ENCODE measurements at places on chromosomes 2 and 18.

DNA sequence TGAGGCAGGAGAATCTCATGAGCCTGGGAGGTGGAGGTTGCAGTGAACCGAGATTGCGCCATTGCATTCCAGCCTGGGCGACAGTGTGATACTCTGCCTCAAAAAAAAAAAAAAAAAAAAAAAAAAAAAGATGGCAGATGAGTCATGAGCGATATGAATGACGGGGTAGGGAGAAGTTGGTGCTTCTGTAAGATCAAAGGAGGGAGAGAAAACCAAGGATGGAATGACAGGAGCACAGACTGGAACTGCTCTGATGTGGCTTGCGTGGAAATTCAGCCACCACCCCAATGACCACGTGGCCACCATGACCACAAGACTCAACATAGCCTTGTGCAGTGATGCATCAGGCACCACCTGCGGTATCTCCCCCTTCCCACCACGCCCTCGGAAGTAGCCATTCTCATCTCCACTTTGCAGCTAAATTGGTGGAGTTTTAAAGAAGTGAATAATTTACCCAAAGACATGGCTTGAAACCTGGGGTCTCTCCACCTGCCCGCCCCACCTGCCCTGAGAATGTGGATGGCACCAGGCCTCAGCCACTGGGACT is 96.0 kb downstream of the ACKR3 start:
- no peak for DNase-seq

DNA sequence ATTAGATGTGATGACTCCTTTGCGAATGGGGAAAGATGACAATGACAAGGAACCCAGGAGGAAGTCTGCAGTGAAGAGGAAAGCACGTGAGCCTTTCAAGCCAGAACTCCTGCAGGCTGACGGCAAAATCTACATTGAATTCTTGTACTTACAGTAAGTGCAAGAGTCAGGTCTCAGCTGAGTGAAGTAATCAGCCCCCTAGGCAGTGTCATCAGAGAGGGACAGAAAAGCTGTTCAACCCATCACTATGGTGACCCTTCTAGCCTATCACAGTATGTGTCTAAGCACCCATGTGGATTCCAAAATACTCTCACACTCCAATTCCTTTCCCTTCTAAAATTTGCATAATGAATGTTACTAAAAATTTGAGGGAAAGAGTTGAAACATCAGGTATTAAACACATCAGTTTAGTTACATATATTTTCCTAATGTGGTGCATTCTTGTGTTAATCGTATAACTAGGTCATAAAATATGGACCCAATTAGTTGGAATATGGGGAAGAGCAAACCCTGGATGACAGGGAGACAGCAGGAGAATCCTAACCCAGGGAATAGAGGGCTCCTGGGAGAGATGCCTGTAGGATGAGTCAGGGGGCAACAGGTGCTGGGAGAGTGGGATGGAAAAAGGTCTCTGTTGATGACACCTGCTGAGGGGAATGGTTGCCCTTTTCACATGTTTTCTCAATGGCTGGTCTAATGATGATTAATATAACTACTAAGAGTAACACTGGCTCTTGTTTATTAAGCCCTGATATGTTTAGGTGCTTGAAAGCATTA is 39.5 kb downstream of the VWC2L start:
- DNase-seq: no peak

- no peak for DNase-seq
Measured at GRCh38 chr18:74520096-74520833, 14.0 kb upstream of the CNDP1 start.

- DNase-seq: no peak
Measured at GRCh38 chr2:172081221-172082022, 3.9 kb upstream of the DLX1 start.

DNA sequence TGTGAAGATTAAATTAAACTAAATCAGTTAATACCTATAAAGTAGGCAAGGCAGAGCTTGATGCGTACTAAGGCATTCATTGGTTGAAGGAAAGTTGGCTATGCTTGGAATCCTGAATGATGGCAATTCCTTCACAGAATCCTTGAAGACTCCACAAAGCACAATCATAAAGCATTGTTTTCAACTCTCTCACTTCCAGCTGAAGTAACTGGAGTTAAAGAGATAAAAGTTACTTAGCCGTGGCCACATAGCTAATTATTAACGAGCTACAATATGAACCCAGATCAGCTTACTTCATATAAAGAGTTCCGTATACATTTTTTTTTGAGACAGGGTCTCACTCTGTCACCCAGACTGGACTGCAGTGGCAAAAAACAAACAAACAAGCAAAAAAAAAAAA is 483.9 kb upstream of the DDX18 start:
- DNase-seq: no peak

GRCh38 chr2:7348761-7349160 is 431.5 kb downstream of the RNF144A start:
- no peak for DNase-seq

- DNase-seq: no peak
Measured at GRCh38 chr2:105621038-105621437, 123.7 kb upstream of the NCK2 start.

DNA sequence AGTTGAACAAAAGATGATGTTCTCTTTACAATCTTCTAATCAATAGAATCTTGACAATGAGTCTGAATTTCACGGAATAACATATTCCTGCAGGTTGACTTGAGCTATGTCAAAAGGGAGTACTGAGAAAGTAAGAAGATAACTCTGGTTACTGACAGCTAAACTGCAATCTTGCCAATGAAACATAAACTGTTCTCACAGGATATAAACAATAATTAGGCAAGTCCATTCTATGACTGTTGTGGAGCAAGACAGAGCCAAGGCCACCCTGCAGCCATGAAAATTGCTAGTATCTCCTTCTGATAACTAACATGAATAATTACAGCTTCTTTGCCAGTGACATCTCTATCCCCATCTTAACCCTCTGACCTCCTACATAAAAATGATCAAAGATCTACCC is 6.3 kb upstream of the RPRD1A start:
- DNase-seq: no peak

- DNase-seq: no peak
Measured at GRCh38 chr2:71976685-71977084, 171.0 kb downstream of the CYP26B1 start.

- no peak for DNase-seq
Measured at GRCh38 chr2:222900354-222900753, 39.5 kb downstream of the ACSL3 start.

GRCh38 chr18:46429649-46430224 is 227.3 kb downstream of the LOXHD1 start:
- DNase-seq: no peak

- peak; percentile 11 for DNase-seq
Measured at GRCh38 chr2:55418512-55419232, 984 bp downstream of the CCDC88A start.

DNA sequence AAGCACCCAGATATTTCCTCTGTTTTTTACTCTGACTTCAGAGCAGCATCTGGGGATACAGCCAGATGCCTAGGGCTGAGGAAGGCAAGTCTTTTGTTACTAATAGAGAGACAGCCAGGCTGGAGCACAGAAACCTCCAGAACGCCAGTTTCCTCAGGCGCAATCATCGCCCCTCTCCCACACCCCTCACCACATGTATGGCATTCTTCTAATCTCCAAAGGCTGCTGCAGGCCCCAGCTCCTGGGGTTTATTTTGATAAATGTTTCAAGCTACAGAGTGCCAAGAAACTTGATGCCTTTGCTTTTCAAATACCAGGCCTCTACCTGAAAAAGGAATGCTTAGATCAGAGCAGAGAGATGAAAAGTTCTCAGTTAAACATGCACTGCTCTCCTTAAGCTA is 283.6 kb downstream of the RBM43 start:
- no peak for DNase-seq

- no peak for DNase-seq
Measured at GRCh38 chr2:230974096-230974913, 21.6 kb upstream of the SPATA3 start.

GRCh38 chr2:65045651-65046050 is 10.6 kb upstream of the CEP68 start:
- no peak for DNase-seq

DNA sequence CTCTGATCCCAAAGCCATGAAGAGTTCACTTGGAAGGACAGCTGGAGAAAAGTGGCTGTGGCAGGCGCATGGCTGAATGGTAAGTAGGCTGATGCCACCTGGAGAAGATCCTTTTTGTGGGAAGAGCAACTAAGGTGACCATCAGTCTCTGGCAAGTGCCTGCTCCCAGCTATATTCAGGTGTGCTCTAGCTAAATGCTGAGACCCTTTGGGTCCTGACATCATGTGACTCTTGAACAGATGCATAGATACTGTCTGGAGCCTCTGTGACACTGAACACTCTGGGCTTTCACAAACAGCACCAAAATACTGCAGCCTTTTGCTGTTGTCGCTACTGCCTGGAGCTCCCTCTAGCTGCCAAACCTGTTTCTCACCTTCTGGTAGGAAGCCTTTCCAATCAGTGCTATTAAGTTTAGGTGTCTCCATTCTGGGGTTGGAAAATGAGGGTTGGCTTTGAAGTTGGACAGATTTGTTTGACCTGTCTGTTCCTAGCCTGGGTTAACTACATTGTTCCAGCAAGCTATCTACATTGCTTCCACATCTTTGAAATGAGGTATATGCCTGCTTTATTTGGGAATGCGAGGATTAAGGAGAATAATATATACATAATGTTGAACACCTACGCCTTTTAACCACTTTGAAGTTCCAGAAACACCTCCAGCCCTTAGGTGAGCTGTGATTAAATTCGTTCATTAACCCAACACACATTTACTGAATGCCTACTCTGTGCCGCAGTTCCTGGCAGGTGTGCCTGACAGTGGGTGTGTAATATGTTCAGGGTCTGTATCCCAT is 3.1 kb downstream of the EGR4 start:
- DNase-seq: peak; percentile 12

DNA sequence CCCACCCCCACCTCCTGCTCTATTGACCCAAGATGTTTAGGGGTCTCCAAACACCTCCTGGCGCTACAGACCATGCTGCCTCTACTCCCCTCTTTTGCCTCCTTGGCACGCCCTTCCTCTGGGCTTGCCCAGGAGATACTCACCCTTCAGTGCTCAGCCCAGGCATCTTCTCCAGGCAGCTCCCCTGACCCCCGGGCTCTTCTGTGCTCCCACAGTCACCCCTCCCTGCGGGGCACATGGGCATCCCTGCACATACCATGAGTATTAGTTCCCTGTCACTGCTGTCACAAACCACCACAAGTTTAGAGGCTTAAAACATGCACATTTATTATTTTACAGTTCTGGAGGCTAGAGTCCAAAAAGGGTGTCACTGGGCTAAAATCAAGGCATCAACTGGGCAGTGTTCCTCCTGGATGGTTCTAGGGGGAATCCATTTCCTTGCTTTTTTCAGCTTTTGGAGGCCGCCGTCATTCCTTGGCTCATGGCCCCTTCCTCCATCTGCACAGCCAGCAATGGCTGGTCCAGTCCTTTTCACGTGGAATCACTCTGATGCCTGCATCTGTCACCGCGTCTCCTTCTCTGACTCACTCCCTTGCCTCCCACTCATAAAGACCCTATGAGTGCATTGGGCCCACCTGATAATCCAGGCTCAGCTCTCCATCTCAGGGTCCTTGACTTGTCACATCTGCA is 230.4 kb upstream of the COPS8 start:
- no peak for DNase-seq

DNA sequence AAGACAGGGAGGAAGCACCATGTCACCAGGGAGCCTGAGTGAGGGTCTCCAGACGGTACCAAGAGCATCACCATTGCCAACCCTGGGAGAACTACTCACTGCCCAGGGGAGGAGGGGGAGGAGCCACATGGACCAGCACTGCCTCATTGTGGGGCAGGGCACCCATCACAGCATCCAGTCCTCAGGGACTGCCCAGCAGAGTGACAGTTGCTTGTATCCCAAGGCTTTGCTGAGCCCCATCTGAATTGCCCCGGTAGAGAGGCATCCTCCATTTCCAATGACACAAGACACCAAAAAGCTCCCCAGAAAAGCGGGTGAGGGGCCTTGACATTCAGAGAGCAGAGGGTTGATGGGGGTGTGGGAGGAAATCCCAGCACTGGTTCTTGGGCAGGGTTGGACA is 6.8 kb upstream of the CIB4 start:
- DNase-seq: no peak

- DNase-seq: no peak
Measured at GRCh38 chr2:238569507-238570195, 142.9 kb downstream of the ASB1 start.

- DNase-seq: no peak
Measured at GRCh38 chr2:148524519-148524919, 120.0 kb upstream of the EPC2 start.

DNA sequence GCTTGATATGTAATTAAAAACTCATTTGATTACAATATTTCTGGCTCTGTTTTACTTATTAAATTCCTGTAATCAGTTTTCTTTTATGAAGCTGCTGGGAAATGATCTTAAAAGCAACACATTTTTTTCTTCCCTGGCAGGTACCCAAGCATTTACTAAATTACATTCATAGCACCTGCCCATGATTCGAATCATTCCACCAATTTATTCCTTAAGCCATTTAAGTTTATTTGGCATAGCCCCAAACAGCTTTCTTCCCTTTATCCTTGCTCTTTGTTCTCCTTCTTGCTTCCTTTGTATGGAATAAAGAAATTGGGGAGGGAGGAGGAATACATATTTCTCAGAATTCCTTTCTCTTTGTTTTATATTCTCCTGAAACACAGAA is 241.3 kb downstream of the AGPS start:
- no peak for DNase-seq

GRCh38 chr2:189203177-189203799 is 23.7 kb upstream of the COL5A2 start:
- no peak for DNase-seq

DNA sequence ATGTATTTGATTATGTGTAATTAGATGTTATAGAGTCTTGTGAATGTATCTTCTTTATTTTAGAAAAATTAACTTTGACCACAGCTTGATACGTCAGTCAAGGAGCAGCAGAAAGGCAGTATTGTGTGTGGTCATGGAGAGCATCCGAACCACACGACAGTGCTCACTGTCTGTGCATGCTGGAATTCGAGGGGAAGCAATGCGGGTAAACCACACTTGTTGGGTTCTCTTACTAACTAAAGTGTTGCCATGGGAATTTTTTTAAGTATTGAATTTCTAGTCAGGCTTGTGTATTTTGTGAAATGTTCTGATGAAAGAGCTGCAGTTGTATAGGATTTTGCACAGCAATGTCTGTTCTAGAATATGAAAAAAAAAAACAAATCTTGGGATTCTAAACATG is 4.8 kb downstream of the PJVK start:
- no peak for DNase-seq

- DNase-seq: no peak
Measured at GRCh38 chr18:30522288-30522929, 520.1 kb downstream of the DSC3 start.

DNA sequence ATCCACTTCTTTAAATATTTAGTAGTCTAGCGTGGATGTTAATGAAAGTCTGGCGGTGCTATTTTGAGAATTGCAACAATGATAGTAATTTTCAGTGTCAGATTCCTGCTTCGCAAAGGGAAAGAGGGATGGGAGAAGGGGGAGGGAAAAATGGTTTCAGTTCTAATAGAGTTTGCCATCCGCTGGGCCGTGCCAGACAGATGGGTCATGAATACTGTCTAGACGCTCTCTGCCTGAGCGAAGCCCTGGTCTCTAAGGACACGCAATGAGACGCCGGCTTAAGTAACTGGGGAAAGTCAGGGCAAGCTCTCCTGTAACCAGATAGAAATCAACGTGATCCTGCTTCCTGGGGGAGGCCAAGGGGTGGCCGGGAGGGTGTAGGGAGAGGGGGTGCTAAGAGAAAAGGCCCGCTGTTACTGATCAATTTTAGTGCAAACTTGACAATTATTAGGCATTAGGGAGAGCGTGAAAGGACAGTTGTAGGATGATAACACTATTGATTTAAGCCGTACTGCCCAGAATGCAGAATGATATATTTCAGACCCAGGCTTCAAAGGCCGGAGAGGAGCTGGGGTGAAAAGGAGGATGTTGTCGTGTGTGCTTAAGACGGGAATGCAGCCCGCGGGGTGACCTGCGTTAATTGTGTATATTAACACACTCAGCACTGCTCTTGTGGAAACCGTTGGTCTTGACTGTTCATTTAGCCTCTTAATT is 229.2 kb downstream of the LDLRAD4 start:
- no peak for DNase-seq
